ENCODE measurements at places on chromosomes 11 and 22. TPM values are rescaled to one million over a fixed set of nuclear protein-coding genes. Genes with fewer than 3 reads are reported as not detected.

The DENND6B gene
- total RNA-seq, result 1.4 TPM

The GGT5 gene
- 0.07 TPM for total RNA-seq

The C11orf65 gene
- 0.30 TPM for total RNA-seq

The PRRG4 gene
- total RNA-seq, result 0.85 TPM

The EHF gene
- not detected for total RNA-seq

The PHETA2 gene
- total RNA-seq, result 5.0 TPM

Data from activated CD4-positive, alpha-beta T cell treated with anti-CD3 and anti-CD28 coated beads, Interleukin-2, amount 10 ng/mL, durations not matched to agents 24 days and 14 days (primary cell).